ENCODE measurements at places on chromosomes 12 and 14.

DNA sequence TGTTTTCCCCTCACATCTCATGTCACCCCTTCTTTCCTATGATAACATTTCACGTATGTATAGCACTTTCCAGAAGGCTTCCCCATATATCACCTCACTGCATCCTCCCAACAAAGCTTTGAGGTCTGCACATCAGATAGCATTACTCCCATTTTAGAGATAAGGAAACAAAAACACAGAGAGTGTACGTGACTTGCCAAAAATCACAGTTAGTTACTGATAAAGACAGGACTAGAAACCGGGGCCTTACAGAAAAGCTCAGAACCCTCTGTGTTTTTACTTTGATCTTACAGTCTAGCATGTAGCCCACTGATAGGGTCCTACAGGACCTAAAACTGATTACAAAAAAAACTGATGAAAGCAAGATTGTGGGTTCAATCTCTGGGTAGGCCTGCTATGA, 202.9 kb upstream of the CDKN3 start:
- no peak for DNase-seq

GRCh38 chr12:95204141-95204866, 13.0 kb downstream of the FGD6 start:
- no peak for DNase-seq

DNA sequence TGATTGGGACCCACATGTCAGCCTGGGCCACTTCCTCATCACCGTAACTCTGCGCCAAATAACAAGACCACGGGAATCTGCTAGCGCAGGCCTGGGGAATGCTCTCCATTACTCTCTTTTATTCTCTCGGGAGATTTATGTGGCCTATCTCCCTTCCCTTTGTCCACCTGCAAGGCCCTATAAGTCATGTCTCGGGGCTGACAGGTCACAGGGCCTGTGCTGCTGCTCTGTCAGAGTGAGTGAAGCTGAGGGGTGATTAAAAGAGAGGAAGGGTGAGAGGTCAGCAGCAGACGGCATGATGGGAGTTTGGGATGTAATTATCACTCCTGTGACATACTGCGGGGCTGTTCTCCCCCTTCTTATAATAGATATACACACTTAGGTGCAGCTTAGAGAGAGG, 26.2 kb upstream of the GPATCH2L start:
- no peak for DNase-seq

GRCh38 chr14:71628433-71628832, 303.8 kb upstream of the RGS6 start:
- DNase-seq, result no peak

DNA sequence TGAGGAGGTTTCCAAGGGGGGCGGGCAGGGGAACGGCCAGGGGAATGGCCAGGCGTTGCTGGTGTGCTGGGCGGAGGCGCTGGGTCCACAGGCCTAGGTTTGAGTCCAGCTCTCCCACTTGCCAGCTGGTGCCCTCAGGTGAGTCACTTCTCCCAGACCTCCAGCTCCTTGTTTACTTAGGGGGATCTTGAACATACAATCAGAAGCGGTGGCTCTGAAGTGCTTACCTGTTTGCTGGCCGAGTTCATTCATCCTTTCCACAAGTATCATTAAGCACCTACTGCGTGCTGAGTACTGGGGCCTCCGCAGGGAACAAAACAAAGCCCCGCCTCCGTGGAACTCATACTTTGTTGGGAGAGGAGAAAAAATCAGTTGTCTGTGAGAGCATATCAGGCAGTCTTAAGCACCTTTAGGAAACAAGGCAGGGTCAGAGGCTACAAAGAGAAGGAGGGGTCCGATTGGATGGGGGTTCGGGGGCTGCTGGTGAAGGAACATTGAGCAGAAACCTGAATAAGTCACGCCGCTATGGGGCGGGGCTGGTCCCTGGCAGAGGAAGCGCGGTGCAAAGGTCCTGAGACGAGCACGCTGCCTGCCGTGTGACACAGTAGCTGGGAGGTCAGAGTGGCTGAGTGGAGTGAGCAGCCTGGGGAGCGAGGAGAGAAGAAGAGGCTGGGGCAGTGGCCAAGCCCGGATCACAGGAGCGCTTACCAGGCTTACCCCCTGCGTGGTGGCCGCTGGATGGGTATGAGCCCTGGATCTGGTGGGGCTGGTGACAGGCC, 15.1 kb downstream of the MVK start:
- no peak for DNase-seq

GRCh38 chr14:86013641-86014040, 483.7 kb downstream of the FLRT2 start:
- no peak for DNase-seq

DNA sequence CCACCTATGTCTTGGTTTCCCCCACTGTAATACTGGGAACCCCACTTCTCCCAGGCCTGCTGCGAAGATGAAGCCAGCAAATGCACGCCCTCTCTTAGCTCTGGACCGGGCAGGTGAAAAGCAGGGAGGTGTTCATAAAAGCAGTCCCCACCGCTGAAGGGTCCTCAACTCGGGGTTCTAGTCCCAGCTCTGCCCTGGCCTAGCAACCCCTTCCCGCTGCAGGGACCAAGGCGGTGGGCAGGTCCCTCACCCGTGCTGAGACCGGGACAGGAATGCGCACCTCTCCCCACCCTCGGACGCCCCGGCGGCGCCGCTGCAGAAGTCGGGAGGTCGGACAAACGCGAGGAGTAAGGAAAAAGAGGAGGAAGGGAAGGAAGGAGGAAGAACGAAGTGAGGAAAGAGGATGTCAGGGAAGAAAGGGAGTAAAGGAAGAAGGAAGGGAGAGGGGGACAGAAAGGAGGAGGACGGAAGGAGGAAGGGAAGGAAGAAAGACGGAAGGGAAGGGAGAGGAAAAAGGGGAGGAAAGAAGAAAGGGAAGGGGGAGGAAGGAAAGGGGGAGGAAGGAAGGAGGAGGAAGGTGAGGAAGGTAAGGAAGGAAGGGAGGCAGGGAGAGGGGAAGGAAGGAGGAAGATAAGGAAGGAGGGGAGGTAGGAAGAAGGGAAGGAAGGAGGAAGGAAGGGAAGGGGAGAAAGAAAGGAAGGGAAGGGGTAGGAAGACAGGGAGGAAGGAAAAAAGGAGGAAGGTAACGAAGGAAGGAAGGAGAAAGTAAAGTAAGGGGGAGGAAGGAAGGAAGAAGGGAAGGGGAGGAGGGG, 701 bp downstream of the SPRING1 start:
- no peak for DNase-seq

GRCh38 chr14:89721956-89722355, 232.6 kb downstream of the EFCAB11 start:
- DNase-seq, result no peak

- no peak for DNase-seq
Observed at GRCh38 chr12:89977405-89978085, 268.9 kb upstream of the ATP2B1 start.

- no peak for DNase-seq
Observed at GRCh38 chr12:32895688-32896431, 717 bp downstream of the PKP2 start.

GRCh38 chr14:31196839-31197492, 10.6 kb downstream of the HECTD1 start:
- DNase-seq, result no peak

DNA sequence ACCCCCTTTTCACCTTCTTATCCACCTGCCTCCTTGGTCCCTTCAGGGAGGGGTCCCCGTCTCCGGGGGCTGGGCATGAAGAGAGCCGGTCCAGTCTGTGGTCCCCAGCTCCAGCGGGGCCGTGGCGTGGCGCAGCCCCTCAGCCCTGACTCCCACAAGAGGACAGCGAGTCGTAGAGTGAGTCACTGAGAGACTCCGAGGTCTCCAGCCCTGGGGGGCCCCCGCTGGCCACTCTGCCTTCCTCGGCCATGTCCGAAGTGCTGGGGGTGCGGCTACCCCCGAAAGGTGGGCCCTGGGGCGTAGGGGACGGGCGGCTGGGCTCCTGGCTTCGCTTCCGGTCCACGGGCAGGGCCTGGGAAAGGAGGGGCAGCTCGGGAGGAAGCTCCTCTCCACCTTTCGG, 36.5 kb downstream of the NCKAP5L start:
- no peak for DNase-seq

GRCh38 chr12:3644104-3644503, 108.8 kb downstream of the CRACR2A start:
- no peak for DNase-seq

DNA sequence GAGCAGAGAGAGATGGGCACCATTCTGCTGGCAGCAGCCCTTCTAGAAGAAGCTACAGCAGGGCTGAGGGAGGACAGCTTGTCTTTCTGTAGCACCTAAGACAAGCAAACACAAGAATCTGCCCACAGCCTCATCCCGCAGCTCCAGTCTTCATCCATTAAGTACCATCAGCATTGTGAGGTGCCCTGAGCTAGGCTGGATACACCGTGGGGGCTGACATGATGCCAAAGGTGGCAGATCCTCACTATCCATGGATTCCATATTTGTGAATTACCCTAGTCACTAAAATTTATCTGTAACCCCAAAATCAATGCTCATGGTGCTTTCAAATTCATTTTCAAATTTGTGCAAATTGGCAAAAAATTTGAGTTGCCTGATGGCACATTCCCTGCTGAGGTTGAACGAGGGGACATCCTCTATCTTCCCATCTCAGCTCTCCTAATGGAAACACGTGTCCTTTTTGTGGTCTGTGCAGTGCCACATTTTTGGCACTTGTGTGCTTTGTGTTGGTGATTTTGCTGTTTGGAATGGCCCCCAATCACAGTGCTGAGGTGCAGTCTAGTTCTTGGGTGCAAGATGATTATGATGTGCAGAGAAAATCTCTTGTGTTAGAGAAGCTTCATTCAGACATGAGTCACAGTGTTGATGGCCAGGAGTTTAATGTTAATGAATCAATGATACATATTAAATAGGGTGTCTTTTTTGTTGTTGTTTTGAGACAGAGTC, 7.0 kb downstream of the PITPNM2 start:
- DNase-seq, result no peak

DNA sequence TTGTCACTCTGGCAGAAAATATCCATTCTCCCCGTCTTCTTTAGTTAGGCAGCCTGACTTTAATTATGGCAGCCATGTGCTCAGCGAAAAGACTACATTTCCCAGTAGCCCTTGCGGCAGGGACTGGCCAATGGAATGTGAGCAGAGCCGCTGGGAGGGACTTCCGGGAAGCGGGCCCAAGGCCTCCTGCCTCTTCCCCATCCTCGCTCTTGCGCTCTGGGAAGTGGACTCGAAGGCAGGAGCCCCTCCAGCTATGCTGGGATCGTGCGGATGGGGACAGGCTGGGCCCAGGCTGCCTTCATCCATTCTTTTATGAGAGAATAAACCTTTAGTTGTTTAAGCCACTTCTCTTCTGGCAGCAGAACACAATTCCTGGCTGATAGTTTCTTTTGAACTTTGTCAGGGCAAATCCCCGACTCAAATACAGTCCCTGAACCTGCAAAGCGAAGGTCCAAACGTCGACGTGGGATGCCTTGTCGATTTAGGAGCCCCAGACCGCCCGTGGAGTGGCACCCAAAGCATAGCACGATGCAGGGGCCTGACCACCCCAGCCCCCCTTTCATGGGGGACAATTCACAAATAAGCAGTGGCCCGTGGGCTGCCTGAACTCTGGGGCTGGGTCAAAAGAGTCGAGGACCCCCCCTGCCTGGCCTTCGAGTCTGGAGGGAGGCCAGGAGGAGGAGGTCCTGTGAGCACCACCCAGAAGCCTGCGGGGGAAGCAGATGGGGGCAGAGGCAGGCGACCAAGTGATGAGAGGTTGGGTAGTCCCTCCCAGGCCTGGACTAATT, 15.6 kb upstream of the LRTM2 start:
- no peak for DNase-seq

DNA sequence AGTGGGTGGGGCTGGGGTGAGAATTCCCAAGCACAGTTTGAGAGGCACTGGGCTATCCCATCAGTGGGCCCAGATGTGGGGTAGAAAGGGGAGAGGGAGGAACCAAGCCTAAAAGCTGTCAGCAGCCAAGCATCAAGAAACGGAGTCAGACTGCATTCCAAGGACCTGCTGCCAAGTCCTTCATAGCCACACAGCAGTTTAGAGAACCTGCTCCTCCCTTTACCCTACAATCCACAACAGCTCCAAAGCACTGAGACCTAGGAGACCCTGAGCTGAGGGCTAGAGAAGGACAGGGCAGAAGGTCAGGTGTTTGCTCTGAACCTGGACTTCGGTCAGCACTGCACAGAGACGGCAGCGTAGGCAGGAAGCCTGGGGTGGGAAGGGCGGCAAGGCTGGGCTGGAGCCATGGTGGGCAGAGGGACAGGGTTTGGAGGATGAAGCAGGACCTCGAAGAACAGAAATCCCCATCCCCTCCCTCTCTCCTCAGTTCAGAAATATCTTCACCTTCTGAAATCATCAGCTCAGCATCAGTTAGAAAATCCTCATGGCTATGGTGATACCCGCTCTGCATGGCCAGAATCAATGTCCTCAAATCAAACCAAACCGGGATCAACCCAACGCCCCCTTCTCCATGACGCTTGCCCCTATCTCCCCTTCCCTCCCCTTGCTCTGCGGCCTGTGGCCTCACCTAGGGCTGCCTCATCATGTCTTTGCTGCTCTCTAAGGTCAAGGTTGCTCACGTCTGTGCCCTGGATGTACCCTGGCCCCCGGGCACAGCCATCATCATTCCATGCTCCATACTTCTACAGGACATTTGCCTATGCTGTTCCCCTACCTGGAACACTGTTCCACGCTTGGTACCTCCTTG, 12.9 kb upstream of the SERPINA4 start:
- DNase-seq, result no peak

DNA sequence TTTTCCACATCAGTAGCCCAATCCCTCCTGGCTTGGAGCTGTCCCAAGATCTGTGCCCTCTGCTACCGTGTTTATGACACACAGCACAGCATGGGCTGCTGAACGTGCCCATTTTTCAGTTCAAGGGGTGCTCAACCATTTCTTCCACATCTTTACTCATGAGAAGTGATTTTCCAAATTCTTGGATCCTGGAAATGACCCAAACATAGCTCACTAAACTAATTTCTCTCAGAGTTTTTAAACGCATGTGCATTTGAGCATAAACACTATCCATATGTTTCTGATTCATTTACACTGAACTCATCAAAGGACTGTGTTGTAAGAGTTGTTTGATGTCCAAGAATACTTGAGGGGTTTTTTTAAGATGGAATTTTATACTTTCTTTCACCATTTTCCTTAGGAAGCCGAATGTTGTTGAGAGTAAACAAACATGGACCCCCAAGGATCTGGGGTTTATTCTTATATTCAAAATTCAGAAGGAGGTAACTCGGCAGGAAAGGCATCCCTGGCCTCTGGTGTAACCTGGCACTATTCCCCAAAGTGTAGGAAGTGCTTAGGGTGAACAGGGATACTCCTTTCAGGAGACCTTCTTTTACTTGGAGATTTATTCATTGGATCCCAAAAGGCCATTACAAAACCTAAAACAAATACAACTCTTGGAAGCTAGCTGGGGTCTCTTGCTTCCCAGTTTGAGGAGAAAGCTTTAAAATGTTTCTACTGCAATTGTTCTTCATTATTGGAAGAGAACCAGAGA, 215.0 kb downstream of the BMP4 start:
- DNase-seq, result no peak
